Effector memory CD8-positive, alpha-beta T cell (primary cell): ENCODE measurements at places on chromosomes 2 and 18.

GRCh38 chr2:88269836-88270235 is 99.7 kb downstream of the THNSL2 start:
- no peaks in the 10 kb centered on the region for H3K27me3 ChIP-seq
- H3K4me1 ChIP-seq = peaks cover 20% of the 10 kb centered on the region
- peak overlapping the region; percentile 71 for H3K27ac ChIP-seq

DNA sequence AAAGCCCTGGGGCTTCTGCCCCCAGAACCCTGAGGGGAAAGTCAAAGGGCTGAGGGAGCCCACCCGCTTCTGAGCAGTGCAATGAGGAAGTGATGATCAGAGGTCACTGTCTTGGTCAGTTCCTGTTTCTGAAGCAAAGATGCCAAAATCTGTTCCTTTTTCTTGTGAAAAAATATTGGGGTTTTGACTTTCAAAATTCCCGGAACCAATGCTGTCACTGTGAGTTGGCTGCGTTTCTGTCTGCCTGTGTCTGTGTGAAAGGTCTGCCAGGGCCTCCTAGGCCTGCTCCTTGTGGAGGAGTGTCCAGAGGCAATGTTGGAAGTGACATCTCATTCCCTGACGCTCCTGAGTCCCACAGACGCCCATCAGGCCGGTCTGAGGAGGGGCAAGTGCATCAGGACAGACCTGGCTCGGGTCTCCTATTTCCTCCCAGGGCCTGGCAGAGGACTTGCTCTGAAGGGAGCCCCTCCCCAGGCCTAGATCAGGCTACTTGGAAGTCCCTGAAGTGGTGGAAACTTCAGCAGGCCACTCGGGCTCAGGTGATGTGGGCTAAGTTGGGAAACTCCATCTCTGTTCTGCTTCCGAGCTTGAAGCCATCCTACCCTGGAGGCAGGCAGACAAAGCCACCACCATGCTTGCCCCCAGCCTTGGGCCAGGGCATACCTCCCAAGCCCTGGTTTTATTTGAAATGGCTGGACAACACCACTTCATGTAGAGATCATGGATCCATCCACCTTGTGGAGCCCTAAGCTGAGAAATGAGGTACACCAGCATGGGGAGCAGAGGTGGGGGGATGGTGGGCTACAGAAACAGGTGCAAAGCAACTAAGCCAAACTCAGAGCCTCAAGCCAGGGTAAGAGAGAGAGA is 51.0 kb downstream of the PKDCC start:
- DNase-seq = no peak
- peak overlapping the region; percentile 85 for H3K27ac ChIP-seq
- no peaks in the 10 kb centered on the region for H3K27me3 ChIP-seq
- peaks cover 45% of the 10 kb centered on the region for H3K36me3 ChIP-seq

- H3K27ac ChIP-seq = no peak overlapping the region
- H3K4me1 ChIP-seq = no peaks in the 10 kb centered on the region
- H3K36me3 ChIP-seq = no peaks in the 10 kb centered on the region
- no peak overlapping the region for H3K4me3 ChIP-seq
- H3K27me3 ChIP-seq = peaks cover 24% of the 10 kb centered on the region
Observed at GRCh38 chr18:47995654-47996053, 65.2 kb upstream of the SMAD2 start.

DNA sequence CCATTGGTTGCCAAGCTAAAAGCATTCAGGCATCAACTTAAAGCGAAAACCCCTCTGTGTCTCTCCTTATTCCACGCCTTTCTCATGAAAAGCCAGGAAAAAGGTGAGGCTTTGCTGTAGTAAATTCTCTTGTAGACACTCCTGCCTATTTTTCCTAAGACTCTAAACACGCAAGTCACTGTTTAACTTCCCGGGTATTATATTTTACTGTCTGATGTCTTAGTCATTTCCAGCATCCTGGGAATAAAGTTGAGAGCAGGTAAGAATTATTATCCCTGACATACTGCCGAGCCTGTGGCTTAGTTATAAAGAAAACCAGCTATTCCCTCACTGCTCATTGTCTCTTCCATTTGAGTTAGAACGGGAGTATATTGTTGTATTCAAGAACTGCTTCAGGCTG is 112.4 kb upstream of the GATA6 start:
- no peaks in the 10 kb centered on the region for H3K36me3 ChIP-seq
- H3K4me1 ChIP-seq = no peaks in the 10 kb centered on the region
- no peaks in the 10 kb centered on the region for H3K27me3 ChIP-seq

DNA sequence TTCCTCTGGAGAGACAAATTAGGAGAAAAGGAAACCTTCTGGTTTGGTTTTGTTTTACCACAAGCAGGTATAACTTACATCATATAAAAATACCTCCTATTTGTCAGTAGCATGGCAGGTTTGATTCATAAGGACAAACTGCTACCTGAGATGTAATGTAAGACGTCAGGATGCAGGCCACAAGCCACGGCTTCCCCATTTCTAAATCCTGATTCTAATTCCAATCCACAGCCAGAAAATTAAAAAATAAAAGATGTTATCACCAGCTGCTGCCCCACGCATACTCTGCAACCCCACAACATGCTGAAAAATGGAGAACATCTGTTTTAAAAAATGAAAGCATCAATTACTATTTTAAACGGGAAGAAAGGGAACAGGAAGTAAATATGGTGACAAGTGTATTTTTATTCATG is 197.6 kb downstream of the BCL11A start:
- H3K4me3 ChIP-seq = no peak overlapping the region
- no peak overlapping the region for H3K27ac ChIP-seq
- DNase-seq = no peak
- no peaks in the 10 kb centered on the region for H3K4me1 ChIP-seq
- peaks cover 45% of the 10 kb centered on the region for H3K27me3 ChIP-seq
- no peaks in the 10 kb centered on the region for H3K36me3 ChIP-seq

DNA sequence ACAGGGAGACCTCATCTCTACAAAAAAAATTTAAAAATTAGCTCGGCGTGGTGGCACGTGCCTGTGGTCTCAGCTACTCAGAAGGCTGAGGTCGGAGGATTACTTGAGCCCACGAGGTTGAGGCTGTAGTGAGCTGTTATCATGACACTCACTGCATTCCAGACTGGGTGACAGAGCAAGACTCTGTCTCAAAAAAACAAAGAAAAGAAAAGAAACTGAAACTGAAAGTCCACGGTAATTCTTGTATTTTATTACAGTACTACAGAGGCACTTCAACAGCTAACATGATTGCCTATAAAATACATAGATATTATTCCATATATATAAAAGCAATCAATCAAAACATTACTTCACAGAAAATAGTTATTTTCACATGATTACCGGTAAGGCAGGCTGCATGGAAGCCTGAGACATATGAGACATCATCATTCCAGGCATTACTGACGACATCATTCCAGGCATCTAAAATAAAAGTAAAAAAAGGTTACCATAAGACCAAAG is 23.1 kb downstream of the PRPF40A start:
- DNase-seq = peak; percentile 23
- H3K36me3 ChIP-seq = peaks cover 39% of the 10 kb centered on the region
- H3K4me1 ChIP-seq = peaks cover 26% of the 10 kb centered on the region
- H3K27ac ChIP-seq = peak overlapping the region; percentile 99
- no peaks in the 10 kb centered on the region for H3K27me3 ChIP-seq
- H3K4me3 ChIP-seq = peak overlapping the region; percentile 84

DNA sequence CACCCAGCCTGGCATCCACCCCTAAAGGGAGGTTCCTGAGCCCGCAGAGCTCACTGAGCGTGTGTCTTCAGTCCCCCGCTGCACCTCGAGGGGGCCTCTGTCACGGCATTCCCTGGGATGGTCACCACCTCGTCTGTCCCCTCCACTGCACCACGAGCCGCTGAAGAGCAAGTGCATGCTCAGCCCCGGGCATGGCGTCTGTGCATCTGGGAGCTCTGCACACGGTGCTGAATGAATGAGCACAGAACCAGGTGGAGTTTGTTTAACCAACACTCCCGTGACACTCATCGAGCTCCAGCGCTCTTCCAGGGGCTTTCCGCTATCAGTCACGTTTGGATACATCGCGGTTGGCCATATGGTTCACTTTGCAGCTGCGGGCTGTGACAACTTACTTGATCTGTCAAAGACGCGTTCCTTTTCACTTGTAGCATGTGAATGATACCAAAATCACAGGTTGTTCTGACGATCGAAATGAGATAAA is 9.2 kb downstream of the ALLC start:
- H3K27ac ChIP-seq = no peak overlapping the region
- peaks cover 7% of the 10 kb centered on the region for H3K27me3 ChIP-seq
- no peak for DNase-seq

GRCh38 chr2:36748166-36748565 is 51.7 kb downstream of the VIT start:
- H3K27ac ChIP-seq = no peak overlapping the region
- DNase-seq = no peak
- H3K27me3 ChIP-seq = peaks cover 92% of the 10 kb centered on the region
- no peaks in the 10 kb centered on the region for H3K36me3 ChIP-seq

DNA sequence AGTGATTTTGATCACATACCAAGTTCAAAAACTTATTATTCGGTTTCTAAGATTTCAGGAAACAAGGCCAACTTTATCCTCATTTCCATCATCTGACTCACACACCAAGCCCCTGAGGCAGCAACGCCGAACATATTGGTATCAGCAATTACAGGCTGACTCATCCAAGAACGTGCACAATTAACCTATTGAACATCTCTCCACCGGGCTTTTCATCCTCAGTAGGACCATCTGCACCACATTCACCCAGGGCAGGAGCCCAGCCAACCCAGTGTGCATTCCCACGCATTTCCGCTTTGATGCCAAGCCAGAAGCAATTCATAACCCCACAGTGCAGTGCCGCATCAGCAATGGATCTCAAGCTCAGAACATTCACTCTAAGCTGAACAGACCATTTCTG is 52.9 kb downstream of the SCG2 start:
- no peak overlapping the region for H3K4me3 ChIP-seq
- H3K36me3 ChIP-seq = no peaks in the 10 kb centered on the region
- H3K27me3 ChIP-seq = peaks cover 13% of the 10 kb centered on the region

GRCh38 chr18:28175150-28175929 is 1.6 kb downstream of the CDH2 start:
- peaks cover 24% of the 10 kb centered on the region for H3K27me3 ChIP-seq
- H3K4me1 ChIP-seq = no peaks in the 10 kb centered on the region
- H3K36me3 ChIP-seq = peaks cover 4% of the 10 kb centered on the region
- H3K27ac ChIP-seq = no peak overlapping the region
- peak overlapping the region; percentile 74 for H3K4me3 ChIP-seq
- no peak for DNase-seq

GRCh38 chr2:127641846-127642507 is 4.0 kb upstream of the GPR17 start:
- H3K4me3 ChIP-seq = peak overlapping the region; percentile 13
- no peak for DNase-seq
- no peaks in the 10 kb centered on the region for H3K36me3 ChIP-seq
- H3K27ac ChIP-seq = no peak overlapping the region

- no peaks in the 10 kb centered on the region for H3K27me3 ChIP-seq
- no peak for DNase-seq
- peaks cover 2% of the 10 kb centered on the region for H3K36me3 ChIP-seq
- H3K27ac ChIP-seq = no peak overlapping the region
- no peaks in the 10 kb centered on the region for H3K4me1 ChIP-seq
Observed at GRCh38 chr2:144681389-144681788, 161.5 kb upstream of the ZEB2 start.

DNA sequence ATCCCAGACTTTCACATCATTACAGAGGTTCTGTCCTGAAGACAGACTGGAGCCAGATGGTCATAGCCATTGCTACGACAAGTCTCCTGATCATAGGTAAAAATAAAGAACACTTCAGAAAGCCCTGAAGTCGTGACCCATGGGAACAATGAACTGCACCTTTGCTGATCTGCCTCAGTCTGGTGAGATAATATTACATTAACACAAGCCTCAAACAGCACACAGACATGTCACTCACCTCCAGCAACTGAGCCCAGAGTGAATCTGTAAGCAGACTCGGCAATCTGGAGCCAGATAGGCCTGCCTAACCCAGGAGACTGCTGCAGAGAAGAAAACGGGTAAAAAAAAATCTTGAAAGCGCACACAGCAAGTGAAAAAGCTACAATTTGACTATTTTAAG is 79.2 kb downstream of the SLC25A12 start:
- H3K4me1 ChIP-seq = no peaks in the 10 kb centered on the region
- no peak overlapping the region for H3K4me3 ChIP-seq
- no peak for DNase-seq
- H3K27me3 ChIP-seq = no peaks in the 10 kb centered on the region

DNA sequence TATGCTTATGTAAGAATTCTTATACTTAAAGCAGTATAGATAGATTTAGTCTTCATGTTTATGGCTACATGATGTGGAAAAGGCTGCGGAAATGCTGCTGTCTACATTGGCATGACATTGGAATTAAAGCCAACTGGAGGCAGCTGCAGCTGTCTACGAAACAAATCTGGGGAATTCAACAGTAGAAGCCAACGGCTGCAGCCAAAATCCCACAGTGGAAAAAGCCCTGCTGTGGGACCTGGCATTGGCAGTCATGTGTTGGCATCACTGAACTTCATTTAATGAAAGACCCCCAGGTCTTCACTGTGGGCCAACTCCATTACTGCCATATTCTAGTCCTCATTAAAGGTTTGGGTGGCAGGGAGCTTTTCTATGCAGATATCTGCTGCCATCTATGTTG is 223.6 kb downstream of the SLC8A1 start:
- DNase-seq = no peak
- no peaks in the 10 kb centered on the region for H3K4me1 ChIP-seq
- no peaks in the 10 kb centered on the region for H3K27me3 ChIP-seq
- H3K4me3 ChIP-seq = no peak overlapping the region
- H3K36me3 ChIP-seq = no peaks in the 10 kb centered on the region
- H3K27ac ChIP-seq = no peak overlapping the region

DNA sequence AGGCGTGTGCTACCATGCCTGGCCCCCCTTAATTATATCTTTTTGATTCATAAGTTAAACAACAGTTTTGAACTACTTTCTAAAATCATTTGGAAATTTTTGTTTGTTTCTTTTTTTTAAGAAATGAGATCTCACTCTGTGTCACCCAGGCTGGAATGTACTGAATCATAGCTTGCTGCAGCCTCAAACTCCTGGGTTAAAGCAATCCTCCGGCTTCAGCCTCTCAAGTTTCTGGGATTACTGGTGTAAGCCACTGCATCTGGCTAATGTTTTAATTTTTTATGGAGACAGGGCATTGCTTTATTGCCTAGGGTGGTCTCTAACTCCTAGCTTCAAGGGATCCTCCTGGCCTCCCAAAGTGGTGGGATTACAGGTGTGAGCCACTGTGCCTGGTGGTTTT is 71.5 kb downstream of the BABAM2 start:
- no peak overlapping the region for H3K27ac ChIP-seq
- no peak for DNase-seq
- H3K4me3 ChIP-seq = no peak overlapping the region
- no peaks in the 10 kb centered on the region for H3K36me3 ChIP-seq
- H3K27me3 ChIP-seq = no peaks in the 10 kb centered on the region
- H3K4me1 ChIP-seq = peaks cover 37% of the 10 kb centered on the region

DNA sequence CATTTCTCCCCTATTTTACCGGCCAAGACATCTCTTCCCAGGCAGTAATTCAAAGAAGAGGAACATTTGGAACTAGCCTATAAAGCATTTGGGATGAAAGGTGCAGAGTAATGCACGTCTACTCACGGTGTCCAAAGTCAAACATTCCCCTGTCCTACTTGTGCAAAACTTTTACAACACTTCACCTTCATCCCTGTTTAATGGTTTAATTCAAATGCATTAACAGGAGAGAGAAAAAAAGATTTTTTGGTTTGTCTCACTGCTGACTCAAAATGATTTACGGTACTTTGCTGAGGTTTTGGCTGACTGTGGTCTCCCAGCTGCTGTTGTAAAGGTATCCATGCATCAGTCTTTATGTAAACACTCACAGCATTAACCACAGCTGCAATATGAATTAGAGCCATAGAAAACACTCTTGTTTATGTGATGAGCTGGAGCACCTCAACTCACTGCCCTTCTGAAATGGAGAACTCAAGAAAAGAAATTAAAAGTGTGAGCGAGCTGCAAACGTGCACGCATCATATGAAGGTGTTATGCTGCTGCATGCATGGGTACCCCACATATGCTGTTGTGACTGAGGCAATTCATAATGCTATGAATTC is 220.5 kb downstream of the PIEZO2 start:
- no peak overlapping the region for H3K4me3 ChIP-seq
- no peak for DNase-seq
- H3K36me3 ChIP-seq = no peaks in the 10 kb centered on the region
- H3K4me1 ChIP-seq = no peaks in the 10 kb centered on the region
- H3K27me3 ChIP-seq = no peaks in the 10 kb centered on the region
